Astrocyte of the spinal cord (primary cell): ENCODE measurements at places on chromosomes 5 and 9.

DNA sequence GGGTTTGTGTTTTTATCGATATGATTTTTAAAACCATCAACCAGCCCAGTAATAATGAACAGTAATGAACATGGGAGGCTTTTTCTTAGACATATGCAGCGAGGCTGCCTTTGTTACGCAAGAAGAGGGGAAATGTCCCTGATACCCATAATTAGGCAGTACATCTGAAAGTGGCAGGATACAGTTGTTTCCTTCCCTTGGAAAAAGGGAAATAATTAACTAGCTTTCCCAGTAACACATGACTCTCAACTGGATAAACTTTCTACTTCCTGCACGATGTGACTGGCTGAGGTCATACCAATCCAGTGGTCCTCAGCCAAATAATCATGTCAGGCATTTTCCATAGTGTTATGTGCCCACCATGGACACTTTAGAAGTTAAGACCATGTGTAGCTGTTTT is 431.6 kb upstream of the C9orf72 start:
- no peak for DNase-seq

DNA sequence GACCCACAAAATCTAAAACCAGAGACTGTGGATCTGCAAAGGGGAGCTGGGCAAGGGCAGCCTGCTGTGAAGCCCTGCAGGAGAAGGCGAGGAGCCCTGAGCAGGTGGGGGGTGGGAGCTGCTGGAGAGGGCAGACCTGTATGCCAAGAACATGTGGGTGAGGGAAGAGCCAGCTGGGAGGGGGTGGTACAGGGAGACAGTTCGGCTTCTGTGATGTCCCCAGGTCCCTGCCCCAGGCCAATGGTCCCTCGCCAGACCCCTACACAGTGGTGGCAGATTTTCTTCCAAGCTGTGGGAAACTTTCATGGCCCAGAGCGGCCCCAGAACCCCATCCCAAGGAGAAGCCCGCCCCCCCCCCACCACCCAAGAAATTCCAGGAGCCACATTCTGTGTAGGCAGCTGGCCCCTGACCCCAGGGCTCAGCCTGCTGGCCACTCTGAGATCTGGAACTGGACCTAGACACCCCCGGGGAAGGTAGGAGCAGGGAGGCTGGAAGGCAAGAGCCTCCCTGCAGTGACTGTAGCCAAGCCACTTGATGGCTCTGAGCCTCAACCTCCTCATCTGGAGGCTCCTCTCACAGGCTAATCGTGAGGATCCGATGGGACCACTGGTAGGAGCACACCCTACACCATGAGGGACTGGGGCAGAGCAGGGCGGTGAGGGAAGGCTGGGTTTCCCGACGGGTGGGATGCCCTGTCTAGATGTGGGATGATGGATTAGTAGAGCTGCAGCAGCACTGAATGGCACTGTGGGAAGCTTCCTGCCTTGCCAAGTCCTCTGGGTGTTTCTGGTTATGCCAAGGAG is 22.6 kb upstream of the CSF1R start:
- DNase-seq, result no peak

DNA sequence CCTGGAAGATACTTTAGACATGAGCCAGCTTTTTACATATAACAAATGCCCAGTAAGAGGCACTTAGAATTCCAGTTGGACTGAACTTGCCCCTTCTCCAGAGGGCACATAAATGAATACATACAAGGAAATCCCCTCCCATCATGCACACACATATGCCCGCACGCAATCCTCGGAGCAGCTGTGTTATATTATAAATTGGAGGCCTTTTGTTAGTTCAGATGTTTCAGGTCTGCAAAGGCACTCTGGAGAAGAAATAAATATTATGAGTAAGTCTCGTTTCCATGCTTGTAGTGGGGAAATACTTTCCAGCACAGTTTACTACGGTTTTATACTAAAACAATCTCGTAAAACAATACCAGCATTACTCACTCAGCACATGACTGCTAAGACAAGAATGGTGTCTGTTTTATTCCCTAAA is 17.6 kb upstream of the MUSK start:
- peak; percentile 96 for DNase-seq

DNA sequence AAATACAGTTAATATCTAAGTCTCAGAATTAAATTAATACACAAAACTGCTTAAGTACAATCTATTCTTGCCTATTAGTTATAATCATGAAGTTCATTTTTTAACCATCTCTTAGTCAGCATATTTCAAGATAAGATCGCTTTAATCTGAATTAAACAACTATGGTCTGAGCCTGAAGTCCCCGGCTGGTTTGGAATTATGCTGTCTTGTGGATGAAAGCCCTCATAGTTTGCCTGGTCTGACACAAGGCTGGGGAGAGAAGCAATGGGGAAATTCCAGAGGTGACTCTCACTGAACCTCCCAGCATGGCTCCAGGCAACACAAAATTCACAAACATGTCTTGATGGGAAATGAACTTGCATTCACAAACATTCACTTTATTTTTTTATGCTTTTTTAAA is 28.0 kb upstream of the GRAMD2B start:
- DNase-seq, result peak; percentile 72

- peak; percentile 87 for DNase-seq
Measured at GRCh38 chr9:77751341-77752091, 103.4 kb upstream of the GNA14 start.

GRCh38 chr5:102589661-102590060 is 90.9 kb upstream of the SLCO6A1 start:
- no peak for DNase-seq

DNA sequence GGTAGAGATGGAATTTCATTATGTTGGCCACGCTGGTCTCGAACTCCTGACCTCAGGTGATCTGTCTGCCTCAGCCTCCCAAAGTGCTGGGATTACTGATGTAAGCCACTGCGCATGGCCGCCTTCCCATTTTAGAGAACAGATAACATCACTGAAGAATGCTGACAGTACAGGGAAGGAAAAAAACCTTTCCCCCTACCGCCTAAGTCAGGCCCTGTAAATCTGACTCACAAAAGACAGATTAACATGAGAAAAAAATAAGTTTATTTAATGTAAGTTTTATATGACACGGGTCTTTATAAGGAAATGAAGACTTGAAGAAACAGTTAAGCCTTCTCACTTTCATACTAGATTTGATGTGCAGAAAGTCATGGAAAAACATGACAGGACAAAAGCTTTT is 227.2 kb upstream of the ZNF608 start:
- no peak for DNase-seq

DNA sequence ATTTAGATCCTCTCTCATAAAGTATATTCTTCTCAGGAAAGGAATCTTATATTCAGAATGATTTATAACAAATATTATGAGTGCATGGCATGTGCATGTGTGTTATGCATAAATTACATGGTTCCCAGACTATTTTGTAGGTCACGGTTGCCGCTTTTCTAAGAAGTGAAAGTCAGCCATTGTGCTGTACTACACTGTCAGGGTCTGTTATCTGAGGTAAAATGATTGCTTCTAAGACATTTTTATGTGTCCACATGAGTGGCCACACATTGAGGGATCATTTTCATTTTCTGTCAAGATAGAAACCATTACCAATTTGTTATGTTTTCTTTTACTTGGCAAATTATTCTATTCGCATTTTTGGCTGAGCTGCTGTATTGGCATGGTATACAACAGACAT is 210.8 kb downstream of the CWC27 start:
- DNase-seq, result no peak

- DNase-seq, result no peak
Measured at GRCh38 chr5:179258001-179258921, 87.0 kb downstream of the ADAMTS2 start.

DNA sequence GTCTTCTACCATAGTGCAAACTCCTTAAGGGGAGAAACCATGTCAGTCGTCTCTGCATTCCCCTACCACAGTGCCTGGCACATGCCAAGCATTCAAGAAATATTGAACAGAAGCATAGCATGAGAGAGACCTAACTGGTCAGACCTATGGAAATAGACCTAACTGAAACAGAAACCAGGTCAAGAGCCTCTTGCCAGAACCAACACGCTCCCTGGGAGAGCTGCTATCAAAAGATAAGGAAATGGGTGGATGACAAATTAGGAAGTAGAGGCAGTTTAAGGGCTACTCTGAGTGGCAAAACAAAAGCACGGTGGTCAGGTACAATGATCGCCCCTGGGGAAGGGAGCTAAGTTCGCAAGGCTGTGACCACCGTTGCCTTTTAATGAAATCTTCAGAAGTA is 66.0 kb upstream of the SMIM15 start:
- DNase-seq, result no peak

- DNase-seq, result peak; percentile 86
Measured at GRCh38 chr9:4674783-4675182, 4.6 kb upstream of the CDC37L1 start.

DNA sequence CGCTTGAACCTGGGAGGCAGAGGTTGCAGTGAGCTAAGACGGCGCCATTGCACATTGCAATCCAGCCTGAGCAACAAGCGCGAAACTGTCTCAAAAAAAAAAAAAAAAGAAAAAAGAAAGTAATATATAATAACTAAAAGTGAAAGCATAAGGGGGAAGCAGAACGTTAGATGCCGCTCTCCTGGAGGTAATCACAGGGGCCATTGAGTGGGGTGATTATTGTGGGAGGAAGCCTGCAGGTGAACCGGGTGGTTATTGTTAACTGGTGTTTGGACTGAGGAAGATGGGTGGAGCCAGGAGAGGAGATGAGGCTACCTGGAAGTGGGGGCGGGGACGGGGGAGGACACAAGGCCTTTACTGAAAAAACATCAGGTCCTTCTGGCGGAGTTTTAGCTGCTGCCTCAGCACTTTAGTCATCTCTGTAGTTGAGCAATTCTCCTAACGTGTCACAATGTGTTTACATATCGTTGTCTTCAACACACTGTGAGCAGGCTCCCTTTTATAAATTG is 5.3 kb upstream of the TJP2 start:
- DNase-seq, result no peak

DNA sequence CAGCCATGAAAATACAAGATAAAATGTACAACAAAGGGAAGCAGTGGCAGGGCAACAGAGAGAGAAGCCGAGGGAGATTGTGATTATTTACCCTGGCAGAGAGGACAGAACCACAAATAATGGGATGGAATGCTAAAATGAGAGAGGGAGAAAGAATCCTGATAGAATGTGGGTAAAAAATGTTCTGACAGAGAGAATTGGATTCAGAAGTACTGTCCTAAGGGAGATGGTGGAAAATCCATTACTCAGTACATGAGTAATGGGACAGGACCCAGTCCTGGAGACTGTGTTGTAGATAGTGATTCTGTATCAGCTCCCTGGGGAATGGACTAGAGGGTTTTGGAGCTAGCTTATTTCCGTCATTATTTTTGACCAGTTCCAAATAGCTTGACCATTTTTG is 831.5 kb downstream of the MAT2B start:
- peak; percentile 69 for DNase-seq

- no peak for DNase-seq
Measured at GRCh38 chr5:103186152-103186551, 66.1 kb downstream of the PPIP5K2 start.

- DNase-seq, result no peak
Measured at GRCh38 chr5:15819617-15820016, 319.6 kb downstream of the FBXL7 start.

DNA sequence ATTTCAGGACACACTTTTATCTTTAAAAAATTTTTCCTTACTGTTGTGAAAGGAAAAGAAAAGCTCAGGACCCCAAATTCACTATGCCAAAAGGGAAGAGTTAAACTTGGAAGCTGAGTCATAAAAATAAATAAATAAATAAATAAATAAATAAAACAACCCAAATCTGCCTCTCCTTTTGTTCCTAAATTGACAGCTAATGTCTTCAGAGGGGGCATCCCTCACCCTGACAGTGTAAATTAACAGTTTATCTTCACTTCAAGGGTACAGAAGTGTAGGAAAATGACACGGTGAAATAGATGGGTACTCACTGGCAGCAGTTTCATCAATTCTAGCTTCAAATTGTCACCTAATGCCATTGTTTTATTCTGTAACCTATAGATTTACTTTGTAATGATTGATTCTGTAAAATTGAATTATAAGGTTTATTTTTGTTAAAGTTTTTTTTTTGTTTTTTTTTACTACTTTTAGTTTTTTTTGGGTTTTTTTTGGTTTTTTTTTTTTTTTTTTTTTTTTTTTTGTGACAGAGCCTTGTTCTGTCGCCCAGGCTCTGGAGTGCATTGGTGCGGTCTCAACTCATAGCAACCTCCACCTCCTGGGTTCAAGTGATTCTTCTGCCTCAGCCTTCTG is 18.5 kb upstream of the ANXA1 start:
- no peak for DNase-seq

- DNase-seq, result peak; percentile 95
Measured at GRCh38 chr9:134641173-134641989, at the start of gene COL5A1. TSS of gene COL5A1 (plus strand) at chr9:134641803. CDS start at chr9:134642188, 385 bp downstream.

- no peak for DNase-seq
Measured at GRCh38 chr5:52706775-52707174, 80.9 kb upstream of the ITGA1 start.

GRCh38 chr9:124438091-124438490 is 12.2 kb upstream of the ADGRD2 start:
- DNase-seq, result no peak

GRCh38 chr9:125240649-125240999 is 519 bp downstream of the HSPA5 start:
- peak; percentile 29 for DNase-seq

- DNase-seq, result peak; percentile 44
Measured at GRCh38 chr9:4923580-4924544, 61.2 kb upstream of the JAK2 start.

DNA sequence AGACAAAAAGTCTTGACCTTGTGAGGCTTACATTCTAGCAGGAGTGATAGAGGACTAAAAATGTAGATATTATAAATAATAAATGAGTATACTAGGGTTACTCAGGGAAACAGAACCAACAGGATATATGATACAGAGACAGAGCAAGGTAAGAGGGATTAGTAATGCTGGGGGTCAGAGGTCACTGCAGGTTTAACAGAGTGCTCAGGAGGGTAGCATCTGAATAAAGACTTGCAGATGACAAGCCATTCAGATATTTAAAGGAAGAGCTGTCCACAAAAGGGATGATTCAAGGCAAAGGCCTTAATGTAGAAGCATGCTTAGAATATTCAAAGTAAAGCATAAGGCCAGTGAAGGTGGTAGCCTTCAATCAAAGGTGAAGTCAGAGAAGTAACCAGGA is 65.6 kb upstream of the SEMA6A start:
- DNase-seq, result no peak

DNA sequence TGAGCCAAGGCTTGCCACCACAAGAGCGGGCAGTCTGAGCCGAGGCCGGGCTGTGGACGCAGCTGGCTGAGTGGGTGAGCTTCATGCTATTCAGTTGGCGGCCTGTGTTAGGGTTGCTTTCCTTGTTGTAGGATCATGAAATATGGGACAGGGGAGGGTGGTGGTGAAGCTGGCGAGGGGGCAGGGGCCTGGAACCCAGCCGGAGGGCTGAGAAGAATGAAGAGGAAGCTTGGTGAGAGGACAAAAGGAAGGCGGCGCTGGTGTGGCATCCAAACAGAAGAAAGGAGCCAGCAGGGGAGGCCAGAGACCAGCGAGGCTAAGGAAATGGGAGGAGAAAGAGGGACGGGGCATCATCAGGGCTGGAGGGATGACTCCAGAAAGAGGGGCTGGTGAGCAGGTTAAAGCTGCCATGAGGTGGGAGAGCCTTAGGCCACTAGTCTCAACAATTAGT is 18.3 kb downstream of the RALGPS1 start:
- DNase-seq, result no peak

GRCh38 chr5:65811885-65812284 is 89.9 kb downstream of the NLN start:
- DNase-seq, result no peak
